ENCODE measurements at places on chromosomes 6 and 20.
A peak's percentile ranks its signal among the peaks of the same experiment; 100 is the strongest.

- DNase-seq = peak; percentile 72
These were observed 100.3 kb upstream of the MTHFD1L start for GRCh38 chr6:150765067-150765764.

DNA sequence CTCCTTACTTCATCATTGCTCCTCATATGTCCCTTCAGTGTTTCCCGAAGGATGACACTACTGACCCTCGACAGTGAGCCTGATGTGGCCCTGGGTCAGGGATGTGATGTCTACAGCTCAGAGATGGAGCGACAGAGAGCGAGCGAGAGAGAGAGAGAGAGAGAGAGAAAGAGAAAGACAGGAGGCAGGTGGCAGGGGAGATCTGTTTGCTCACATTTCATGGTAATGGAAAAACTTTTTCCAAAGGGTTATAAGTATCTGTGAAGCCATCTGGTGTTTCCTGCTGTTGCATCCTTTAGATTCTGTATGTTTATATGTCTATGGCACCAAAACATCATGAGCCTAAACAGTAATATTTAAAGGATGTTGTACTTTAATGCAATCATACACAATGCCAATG lies 77.2 kb downstream of the PPP1R3G start:
- no peak for DNase-seq

- no peak for DNase-seq
These were observed 55.5 kb downstream of the TTI1 start for GRCh38 chr20:37977786-37978185.

DNA sequence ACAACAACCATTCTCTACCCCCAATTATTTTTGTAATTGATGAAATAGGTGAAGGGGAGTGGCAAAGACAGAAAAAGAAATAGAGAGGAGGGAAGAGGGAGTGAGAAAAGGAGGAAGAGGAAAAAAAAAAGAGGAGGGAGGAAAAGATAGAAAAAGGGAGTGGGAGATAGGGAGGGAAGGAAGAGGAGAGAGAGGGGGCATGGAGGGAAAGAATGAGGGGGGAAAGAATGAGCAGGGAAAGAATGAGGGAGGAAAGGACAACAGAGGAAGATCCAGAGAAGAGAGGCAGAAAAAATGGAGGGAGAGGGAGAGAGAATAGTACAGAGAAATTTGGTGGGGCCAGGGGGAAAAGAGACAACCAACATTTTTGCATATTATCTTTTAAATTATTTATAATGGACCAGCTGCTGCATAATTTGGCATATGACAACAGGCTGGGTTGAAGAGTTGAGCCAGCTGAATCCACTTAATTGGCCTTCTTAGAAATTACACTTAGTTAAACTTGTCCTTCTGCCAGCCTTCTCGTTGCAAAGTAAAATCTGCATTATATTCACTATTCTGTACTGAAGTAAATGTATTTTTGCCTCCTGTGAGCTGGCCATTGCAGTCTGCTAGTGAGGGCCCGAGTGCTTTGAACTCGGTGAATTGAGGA lies 101.0 kb downstream of the ARHGAP18 start:
- DNase-seq = no peak

- DNase-seq = peak; percentile 53
These were observed 106.0 kb upstream of the CST7 start for GRCh38 chr20:24842918-24843715.

DNA sequence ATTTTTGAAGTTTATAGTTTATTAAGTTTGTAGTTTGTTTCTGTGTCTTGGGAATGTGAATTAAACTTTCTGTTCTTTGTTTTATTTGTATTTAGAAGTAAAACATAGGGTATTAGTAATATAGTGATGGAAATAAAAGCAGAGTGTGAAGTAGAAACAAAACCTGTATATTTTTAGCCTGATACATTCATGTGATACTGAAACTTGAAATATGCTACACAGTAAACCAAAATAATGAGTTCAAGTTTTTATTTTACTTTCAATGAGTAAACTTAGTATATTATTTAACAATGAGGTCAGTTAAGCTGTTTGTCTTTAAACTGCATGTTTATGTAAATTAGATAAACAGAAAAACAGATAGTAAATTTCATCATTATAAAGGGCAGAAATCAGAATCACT lies 1592.6 kb downstream of the GRIK2 start:
- DNase-seq = no peak

DNA sequence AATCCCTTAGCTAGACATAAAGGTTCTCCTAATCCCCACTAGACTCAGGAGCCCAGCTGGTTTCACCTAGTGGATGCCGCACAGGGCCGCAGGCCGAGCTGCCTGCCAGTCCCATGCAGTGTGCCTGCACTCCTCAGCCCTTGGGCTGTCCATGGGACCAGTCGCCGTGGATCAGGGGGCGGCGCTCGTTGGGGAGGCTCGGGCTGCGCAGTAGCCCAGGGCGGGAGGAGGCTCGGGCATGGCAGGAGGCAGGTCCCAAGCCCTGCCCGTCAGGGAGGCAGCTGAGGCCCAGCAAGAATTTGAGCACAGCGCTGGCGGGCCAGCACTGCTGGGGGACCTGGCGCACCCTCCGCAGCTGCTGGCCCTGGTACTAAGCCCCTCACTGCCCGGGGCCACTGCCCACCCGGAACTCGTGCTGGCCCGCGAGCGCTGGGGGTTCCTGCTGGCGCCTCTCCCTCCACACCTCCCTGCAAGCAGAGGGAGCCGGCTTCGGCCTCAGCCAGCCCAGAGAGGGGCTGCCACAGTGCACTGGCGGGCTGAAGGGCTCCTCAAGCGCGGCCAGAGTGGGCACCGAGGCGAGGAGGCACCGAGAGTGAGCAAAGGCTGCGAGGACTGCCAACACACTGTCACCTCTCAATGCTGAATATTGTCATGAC lies 307.8 kb downstream of the C6orf118 start:
- DNase-seq = no peak

- DNase-seq = no peak
These were observed 64.4 kb downstream of the FILIP1 start for GRCh38 chr6:75429061-75429703.

- DNase-seq = no peak
These were observed 60.1 kb upstream of the MAP3K7 start for GRCh38 chr6:90646940-90647339.

- DNase-seq = no peak
These were observed 25.9 kb downstream of the RIN2 start for GRCh38 chr20:19783966-19784401.

GRCh38 chr20:38246357-38247165 lies 14.0 kb downstream of the KIAA1755 start:
- DNase-seq = no peak

- no peak for DNase-seq
These were observed 27.8 kb downstream of the CASS4 start for GRCh38 chr20:56439771-56440291.

GRCh38 chr6:90468080-90468479 lies 118.8 kb downstream of the MAP3K7 start:
- DNase-seq = no peak

- no peak for DNase-seq
These were observed 13.4 kb downstream of the LGSN start for GRCh38 chr6:63306420-63306819.

DNA sequence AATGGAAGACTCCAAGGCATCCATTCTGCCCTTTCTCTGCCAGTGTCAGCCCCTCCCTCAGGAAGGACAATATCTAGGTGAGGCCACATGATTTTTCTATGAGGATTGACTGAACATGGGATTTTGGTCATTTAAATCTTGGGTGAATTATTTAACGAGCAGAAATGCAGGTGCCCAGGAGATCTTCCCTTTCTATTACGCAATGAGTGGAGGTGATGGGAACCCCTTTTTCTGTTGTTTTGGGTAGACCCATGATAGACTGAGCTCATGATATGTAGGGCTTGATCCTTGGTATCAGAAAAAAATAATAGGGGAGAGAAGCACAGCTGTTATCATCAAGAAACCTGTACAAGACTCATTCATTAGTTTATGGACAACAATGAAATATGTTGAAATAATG lies 112.6 kb upstream of the SPTLC3 start:
- no peak for DNase-seq

DNA sequence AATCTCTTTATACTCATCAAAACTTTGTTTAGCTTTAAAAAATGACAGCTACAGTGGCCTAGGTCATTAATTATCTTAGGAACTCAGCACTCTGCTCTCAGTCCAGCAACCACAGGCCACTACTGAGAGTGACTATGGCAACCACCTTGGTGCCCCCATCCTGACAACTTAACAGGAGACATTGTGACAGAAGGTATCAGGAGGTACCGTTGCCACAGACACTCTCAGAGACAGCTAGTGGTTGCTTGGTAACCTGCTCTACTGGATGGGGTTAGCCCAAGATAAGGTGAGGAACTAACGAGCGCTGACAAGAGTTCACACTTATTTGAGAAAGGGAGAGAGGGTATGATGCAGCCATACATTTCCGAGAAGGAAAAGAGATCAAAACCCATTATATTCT lies 76.1 kb upstream of the TFAP2D start:
- DNase-seq = no peak

- no peak for DNase-seq
These were observed 19.1 kb upstream of the PRDM1 start for GRCh38 chr6:106066989-106067388.

- no peak for DNase-seq
These were observed 101.1 kb downstream of the HIVEP1 start for GRCh38 chr6:12113190-12113577.

- no peak for DNase-seq
These were observed 59.3 kb upstream of the MYL9 start for GRCh38 chr20:36482044-36482473.

DNA sequence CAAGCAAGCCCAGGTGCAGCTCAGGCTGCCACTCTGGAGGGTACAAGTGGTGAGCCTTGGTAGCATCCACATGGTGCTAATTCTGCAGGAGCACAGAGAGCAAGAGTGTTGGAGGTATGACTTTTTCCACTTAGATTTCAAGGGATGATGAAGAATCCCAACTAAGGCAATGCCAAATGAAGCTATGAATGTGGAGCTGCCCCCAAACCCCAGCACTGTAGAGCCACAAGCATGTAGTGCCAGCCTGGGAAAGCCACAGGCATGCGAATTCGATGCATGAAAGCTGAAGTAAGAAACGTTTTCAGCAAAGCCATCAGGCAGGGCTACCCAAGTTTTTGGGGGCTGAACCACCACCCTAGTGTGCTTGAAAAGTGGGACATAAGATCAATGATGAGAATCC lies 251.1 kb downstream of the HAO1 start:
- no peak for DNase-seq

DNA sequence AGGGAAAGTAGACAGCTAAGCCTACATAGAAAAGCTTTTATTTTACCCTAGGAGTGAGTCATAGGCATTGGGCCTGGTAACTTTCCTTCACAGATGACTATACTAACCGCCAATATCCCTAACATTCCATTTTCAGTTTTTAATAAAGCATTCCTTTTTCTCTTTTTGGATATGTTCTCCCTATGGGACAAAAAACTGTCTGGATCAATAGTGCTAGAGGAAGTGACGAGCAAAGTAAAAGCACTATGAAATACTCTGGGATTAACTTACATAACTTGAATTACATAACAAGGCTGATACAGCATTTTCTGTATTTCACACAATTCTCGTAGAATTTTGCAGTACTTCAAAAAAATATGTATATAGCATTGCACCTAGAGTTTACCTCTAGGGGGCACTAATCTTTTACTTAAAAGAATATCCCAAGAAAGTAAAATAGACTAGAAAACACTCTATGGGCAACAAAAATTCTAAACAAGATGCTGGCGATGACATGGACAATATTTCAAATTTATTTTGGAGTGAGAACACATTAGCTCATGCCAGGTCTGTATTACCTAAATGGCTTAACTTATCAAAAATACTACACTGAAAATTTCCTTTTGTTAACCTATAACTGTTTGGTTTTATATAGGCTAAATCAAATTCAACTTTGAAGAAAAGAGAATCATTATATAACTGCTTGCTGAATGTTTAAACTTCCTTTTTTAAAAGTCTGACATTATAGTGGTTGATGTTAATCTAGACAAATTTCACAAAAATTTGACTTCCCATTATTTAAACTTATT lies 66.3 kb upstream of the DST start:
- DNase-seq = peak; percentile 69

DNA sequence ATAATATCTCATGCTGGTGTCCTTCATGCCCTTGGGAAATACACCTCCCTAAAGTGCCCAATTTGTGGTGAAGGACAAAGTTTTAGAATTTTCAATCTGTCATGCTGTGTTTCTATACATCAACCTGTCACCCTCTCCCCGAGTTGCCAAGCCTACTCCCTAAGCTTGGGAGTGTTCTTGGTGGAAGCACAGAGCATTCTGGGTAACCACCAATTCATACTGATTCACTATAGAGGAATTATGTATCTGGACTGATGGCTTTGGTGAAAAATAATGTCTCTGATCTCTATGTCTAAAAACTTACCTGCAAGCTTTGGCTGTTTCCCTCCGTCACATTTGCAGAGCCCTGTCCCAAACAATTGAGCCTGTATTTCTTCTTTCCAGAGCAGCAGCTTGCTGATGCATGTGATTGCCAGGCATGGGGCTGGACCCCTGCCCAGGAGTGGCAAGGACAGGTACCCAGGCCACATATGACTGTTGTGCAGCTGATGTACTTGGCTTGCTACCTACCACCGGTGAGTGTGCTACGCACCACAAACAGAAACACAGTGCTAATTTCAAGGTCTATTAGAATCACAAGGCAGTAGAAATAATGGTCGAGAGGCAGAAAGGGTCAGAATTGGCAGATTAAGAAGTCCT lies 202.8 kb upstream of the CITED2 start:
- DNase-seq = no peak

DNA sequence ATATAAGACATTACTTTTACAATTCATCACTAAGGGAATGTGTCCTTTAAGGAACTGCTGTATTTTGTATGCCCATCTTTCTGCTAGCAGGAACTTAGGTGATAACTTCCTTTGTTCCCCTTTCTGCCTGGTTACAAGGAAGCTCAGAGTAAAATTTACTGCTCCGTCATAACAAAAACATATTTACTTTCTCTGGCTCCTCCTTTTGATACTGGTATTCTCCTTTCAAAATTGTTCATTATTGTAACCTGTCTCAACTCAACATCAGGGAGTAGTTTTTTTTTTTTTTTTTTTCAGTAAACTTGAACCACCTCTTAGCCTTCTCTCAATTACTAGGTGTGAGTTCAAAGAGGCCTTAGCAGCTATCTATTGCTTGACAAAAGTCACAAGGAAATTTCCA lies 37.1 kb downstream of the RIPOR2 start:
- DNase-seq = no peak

- no peak for DNase-seq
These were observed 38.1 kb downstream of the BICRAL start for GRCh38 chr6:42819803-42820511.

DNA sequence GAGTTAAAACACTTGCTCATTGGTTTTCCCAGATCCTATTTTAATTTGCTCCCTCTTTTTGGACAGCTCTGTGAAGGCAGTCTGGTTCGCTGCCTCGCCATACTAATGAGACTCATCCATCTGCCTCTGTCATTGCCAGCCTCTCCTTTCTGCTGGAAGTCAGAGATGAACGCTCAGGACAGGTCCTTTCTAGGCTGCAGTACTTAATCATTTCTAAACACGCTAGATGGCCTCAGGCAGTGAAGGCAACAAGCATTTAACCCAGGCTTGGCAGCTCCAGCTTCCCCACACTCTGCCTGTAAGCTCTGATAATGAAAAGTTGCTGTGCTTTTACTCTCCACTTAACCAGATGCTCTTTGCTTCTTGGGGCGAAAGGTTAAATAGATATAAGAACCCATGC lies 286.7 kb upstream of the POU3F2 start:
- no peak for DNase-seq

All from NAMALWA (cell line).